Endodermal cell (in vitro differentiated cells): ENCODE measurements at places on chromosomes 12 and 14. TPM values are rescaled to one million over a fixed set of nuclear protein-coding genes. Genes with fewer than 3 reads are reported as not detected.

The TTC9 gene
- 9.6 to 12.6 TPM (median 11.6 TPM) in 3 replicates for total RNA-seq

The MYF6 gene
- total RNA-seq, result 0.38 to 0.40 TPM in 2 of 3 replicates, not detected in the other

DNA sequence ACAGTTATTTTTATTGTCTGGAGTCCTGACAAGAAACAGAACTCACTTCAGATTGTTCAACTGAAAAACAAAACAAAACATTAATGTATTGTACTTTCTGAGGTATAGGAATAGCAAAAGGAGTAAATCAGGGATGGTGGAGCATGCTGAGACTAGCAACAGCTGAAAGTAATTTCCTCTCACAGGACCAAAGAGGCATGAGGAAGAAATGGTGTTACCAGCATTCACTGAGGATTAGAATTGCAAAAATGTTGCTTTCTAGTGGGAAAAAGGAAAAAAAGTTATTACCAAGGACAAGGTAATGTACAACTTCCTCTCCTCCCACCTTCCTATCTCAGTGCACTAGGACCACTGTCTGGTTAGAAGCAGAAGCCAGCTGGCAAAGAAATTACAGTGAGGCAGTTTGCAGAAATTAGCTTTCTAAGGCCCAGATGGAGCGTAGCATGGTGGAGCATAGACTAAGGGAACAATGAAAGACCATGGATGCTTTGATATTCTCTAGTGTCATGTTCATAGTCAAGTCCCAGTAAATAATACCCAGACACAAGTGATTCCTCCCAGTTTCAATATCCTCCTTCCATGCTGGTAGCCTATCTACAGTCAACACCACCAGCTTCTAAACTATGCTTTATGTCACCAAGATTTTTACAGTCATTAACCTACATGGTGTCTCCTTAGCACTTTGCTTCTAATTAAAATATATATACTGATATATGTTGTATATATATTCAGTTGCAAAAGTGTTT is 133.7 kb upstream of the DCN start:
- no peak for DNase-seq

DNA sequence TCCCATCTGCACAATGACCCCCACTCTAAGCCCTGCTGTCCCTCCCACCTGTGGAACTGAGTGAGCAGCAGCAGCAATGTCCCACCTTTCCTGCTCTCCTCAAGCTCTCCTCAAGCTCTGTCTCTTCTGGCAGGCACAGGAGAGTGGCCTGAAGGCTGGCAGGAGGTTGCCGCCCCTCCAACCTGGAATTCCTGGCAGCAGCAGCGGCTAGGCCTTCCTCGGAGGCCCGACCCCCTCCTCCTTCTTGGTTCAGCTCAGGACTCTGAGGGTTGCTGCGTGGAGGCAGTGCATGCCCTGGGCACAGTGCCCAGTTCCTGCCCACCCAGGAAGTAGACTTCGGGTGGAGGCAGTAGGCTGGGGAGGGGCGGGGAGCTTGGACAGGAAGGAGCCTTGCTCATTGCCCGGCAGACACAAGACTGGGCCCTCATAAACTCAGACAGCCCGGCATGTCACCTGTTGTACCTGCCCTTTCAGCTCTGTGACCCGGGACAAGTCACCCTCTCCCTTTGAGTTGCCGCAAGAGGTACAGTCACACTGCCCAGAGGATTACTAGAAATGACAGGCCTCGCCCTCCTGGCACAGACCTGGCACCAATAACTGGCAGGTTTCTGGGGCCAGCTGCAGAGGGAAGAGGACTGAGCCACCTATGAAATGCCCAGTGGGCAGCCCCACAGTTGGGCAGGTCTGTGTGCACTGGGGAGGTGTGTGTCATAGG is 2.1 kb upstream of the SERPINA1 start:
- DNase-seq, result peak; percentile 56

GRCh38 chr14:102532204-102532658 is 22.7 kb upstream of the ANKRD9 start:
- DNase-seq, result no peak

- no peak for DNase-seq
These were observed 124.5 kb downstream of the PTPRO start for GRCh38 chr12:15446807-15447206.

DNA sequence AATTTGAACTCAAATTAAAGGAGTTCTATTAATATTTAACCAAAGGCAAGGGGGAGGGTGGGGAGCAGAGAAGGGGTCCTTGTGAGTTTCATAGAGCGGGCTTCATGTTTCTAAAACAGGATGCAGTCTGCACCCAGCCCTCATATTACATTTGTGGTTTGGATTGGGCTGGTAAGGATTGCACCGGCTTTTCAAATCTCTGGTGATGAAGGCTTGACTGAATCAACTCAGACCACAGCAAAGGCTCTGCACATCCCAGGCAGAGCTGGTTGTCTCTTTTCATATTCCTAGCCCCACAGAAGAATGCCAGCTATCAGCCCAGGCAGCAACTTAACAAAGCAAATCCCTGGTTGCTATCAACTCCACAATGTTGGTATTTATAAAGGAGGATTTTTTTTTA is 1221.4 kb downstream of the VRK1 start:
- DNase-seq, result no peak

DNA sequence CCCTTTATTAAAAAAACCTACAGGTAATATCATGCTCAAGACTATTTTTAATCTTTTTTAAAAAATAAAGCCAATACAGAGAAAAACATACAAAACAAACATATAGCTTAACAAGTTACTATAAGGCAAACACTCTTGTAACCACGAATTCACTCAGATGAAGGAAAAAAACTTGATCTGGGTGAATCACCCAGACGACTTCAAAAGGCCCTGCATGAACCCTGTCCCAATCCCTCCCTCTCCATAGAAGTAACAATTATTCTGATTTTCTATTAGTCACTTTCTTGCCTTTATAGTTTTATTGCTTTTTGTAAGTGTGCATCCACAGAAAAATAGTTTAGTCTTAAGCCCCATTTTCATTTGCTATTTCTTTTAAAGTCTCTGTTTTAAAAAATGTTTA is 72.6 kb downstream of the LRP6 start:
- DNase-seq, result no peak
